NCI-H1436 (cell line): ENCODE measurements at places on chromosomes 2 and 18.

DNA sequence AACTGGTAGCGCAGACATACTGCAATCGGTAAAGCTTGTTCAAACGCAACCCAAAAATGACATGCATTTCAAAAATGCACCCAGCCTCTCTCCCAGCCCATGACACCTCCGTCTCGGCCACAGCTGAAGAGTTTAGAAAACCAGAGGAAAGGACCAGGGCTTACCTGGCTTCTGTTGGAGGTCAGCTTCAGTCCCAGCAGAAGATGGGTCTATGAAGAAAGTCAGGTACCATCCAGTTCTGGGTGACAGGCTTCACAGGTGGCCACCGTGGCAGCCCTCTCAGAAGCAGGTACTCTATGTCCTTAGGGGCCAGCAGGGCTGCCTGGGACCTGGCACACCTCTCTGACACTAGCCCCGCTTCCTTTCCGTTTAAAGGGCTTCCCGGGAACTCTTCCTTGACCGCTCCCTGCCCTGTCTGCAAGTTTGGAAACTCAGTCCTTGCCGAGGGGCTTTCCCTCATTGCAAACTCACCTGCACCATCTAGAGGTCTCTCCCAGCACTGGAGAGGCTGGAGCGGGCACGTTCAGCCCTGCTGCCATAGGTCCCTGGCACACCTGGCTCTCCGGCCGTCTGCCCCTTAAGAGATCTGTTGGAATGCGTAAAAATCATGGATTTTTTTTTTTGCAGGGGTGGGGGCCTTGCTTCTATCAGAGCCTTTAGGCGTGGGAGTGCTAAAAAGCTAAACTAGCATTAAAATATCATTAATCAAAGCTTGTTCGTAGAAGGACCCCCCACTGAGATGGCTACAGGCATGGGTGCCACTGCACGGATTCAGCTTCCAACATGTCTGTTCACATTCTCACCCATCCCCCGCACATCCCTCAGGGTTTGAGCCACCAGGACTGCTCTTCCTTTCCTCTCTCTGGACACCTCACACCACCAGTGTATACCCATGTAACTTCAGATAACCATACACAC lies at the start of gene EDAR:
Gene EDAR, minus strand, starts transcription at position 425 of the 918 bp plus-strand sequence. CDS start 58,206 bp downstream, outside the sequence.
- peak; percentile 4 for DNase-seq

DNA sequence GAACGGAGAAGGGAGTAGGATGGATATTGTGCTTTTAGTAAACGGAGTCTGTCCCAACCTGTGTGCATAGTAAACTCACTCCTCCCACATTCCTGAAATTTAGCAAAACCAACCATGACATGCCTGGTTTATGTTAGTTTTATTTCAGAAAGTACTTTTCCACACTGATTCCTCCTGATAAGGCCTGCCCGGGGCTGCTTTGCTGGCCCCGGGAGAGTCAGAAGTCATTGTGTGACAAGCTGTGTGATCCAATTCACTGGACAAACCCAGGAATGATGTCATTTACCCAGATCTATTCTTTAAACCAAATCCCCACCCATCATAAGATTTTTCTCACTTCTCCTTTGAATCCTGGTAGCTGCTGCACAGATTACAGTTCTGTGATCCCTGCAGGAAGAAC lies 109.0 kb downstream of the SETBP1 start:
- no peak for DNase-seq

GRCh38 chr18:62710417-62710816 lies 4.9 kb upstream of the PHLPP1 start:
- DNase-seq, result peak; percentile 87

GRCh38 chr18:72544092-72544886 lies at the start of gene CBLN2:
CBLN2 (minus strand) TSS chr18:72544342; CDS start chr18:72542160, 2,182 bp downstream.
- peak; percentile 84 for DNase-seq

DNA sequence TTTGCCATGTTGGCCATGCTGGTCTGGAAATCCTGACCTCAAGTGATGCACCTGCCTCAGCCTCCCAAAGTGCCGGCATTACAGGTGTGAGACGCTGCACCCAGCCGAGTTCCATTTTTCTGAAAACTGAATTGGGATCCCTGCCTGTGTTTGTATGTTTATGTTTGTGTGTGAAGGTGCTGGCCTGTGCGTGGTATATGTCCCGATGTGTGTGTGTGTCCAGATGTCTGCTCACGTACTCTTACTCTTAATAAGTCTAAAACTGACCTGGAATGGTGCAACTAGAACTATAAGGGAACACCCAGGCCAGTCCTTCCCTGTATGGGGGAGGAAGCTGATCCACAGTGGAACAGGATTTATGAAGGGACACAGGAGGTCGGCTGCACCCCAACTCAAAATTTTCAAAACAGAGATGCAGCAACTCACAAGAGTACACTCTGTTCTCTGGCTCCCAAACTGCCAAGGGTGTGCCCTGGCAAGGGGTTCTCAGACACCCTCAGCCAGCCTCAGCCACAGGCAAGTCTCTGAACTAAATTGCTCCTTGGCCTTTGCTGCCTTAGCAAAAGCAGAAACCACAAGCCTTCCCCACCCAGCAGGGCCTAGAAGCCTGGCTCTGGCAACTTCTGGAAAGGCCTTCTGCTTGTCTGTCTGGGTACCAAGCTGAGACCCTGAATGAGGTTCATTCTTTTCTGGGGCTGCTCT lies 36.5 kb downstream of the RHOB start:
- no peak for DNase-seq

DNA sequence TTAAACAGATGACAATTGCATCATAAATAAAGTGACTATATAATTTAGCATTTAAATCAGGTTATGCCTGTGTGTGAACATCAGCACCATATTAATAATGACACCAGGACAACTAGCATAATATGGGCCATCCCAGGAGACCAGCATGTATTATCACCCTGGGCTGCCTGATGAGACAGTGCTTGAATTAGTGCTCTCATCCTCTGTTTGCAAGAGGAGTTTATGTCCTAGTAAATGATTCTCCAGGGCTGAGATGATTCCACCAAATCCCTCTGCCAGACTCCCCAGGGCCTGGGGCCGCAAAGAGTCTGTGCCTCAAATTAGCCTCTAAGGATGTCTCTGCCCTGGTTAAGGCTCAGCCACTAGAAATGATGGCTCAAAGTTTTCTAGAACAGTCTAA lies 97.7 kb downstream of the SGPP2 start:
- no peak for DNase-seq

DNA sequence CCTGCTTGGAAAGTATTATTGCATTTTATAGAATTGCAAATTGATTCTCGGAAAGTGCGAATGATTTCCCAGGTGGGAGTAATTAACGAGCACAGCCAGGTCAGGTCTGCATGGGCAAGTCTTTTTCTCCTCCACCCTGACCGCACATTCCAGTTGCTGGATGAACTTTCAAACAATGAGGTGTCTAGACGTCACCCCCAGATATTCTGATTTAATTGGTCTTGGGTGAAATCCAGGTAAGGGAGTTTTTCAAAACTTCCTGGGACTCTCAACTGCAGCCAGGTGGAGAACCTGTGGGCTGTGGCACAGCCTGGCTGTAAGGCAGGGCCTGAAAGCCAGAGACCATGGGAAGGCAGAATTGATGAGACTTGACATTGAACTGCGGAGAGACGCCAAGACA lies 15.9 kb upstream of the RNF152 start:
- DNase-seq, result no peak

- DNase-seq, result no peak
These were observed 42.3 kb upstream of the LPIN2 start for GRCh38 chr18:3055186-3055728.

DNA sequence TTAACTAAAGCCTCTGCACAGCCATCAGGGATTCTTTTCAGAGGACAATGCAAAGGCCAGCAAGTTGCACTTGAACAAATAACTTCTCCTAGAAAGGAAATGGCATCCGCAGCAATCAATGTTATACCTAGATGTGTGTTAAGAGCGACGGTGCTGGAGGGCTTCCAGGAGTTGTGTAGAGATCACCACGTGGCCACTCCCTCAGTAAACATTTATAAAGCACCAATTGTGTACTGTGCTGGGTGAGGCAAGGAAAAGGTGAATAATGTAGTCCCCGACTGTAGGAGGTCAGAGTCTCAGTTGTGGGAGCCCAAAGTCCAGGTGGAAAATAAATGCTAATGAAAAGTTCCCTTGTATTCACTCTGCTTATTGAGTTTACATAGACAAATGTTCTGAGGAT lies 135.0 kb downstream of the ALK start:
- DNase-seq, result no peak

DNA sequence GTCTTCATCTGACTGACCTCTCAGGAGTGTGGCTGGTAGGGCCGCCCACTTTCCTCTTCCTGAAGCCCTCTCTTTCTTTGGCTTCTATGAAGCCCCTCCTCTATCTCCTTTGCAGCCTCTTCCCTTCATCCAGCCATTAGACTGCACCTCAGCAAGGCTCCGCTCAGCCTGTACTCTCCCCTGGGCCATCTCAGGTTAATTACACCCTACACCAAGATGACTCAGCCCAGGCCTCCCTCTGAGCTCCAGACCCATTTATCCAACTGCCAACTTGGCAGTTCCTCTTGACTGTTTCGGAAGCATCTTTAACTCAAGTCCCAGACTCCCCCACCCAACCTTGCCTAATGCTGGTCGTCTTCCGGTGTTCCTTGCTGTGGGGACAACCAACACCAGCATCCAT lies 5.8 kb upstream of the WNT6 start:
- peak; percentile 22 for DNase-seq

- DNase-seq, result no peak
These were observed 11.8 kb downstream of the GULP1 start for GRCh38 chr2:188303363-188304031.

- no peak for DNase-seq
These were observed 66.3 kb upstream of the XPO1 start for GRCh38 chr2:61604433-61604832.

GRCh38 chr2:74290466-74291217 lies 52.6 kb downstream of the SLC4A5 start:
- peak; percentile 18 for DNase-seq

- DNase-seq, result no peak
These were observed 1574.2 kb upstream of the PIK3C3 start for GRCh38 chr18:40380686-40381439.

DNA sequence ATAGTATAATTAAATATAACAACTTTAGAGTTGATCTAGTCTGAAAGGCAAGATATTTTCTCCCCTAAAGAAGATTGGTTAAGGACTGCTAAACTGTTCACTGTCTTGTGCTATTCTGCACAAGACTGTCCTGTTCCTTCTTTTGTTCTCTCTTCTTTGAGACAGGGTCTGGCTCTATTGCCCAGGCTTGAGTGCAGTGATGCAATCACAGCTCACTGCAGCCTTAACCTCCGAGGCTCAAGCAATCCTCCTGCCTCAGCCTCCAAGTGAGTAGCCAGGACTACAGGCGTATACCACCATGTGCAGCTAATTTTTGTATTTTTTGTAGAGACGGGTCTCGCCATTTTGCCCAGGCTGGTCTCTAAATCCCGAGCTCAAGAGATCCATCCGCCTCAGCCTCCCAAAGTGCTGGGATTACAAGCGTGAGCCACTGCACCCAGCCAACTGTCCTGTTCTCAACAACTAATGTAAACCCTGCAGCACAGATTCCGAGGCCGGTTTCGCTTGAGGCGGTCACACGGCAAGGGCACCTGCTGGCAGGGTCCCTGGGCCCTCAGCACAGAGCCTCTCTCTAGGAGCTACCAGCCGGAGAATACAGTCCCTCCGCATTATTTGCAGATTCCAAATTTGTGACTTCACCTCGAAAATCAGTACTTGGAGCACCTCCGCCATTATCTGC lies 16.4 kb downstream of the PXDN start:
- no peak for DNase-seq

DNA sequence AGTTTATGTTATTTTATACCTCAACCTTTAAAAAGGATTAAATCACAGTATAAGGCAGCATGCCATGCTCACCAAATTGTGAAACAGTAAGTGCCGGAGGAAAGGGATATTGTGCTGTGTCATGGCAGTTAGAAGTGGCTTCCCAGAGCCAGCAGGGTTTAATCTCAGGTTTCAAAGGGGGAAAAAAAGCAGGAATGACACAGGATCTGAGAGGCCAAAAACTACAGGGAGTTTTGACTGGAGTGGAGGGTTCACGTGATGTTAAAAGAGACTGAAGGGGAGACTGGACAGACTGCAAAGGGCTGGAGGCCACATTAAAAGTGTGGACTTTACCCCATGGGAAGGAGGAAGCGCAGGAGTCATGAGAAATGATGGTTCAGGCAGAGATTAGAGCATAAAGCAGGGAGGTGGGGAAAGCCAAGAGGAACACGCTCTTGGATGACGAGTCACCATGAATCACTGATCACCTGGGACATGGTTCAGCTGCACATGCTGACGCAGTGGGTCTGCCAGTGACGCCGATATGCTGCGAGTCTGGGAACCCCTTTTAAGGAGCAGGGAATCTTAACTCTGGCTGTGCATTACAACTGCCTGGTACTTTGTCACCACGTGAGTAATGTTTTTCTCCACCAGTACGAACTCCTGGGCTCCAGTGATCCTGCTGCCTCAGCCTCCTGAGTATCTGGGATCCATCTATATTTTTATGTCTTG lies 6.1 kb downstream of the CHMP1B start:
- DNase-seq, result no peak

DNA sequence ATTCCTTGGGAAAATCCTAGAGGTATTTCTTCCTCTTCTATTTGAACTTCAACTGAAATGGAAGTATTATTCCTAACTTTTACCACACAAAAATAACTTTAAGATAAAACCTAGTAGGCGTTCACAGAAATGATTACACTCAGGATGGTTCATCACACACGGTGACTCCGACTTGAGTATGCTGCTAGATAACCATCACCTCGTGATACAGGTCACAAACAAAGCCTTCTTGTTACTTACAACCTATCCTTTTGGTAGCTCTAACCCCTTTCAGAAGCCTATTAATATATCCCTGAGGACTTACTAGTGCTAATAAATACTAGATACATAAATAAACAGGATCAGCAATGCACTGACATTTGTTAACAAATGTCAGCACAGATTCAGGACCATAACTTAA lies 101.0 kb upstream of the DNER start:
- no peak for DNase-seq

- no peak for DNase-seq
These were observed 40.7 kb downstream of the CMPK2 start for GRCh38 chr2:6824962-6825361.

DNA sequence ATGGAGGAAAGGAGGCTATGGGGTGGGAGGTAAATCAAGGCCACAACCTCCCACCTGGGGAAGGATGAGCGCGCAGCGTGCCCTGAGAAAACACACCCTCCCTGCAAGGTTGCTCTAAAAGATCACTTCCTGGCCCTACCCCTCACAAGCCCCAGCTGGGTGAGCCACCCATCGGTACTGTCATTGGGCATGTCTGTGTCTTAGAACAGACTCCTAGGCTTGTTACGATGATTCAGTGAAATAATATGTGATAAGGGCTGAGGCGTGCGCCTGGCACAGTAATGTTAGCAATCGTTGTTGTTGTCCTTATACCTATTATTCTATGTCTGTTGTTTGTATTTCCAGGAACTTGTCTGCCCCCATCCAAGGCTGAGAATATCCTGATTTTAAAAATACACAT lies 175.1 kb downstream of the ZFP36L2 start:
- DNase-seq, result no peak

DNA sequence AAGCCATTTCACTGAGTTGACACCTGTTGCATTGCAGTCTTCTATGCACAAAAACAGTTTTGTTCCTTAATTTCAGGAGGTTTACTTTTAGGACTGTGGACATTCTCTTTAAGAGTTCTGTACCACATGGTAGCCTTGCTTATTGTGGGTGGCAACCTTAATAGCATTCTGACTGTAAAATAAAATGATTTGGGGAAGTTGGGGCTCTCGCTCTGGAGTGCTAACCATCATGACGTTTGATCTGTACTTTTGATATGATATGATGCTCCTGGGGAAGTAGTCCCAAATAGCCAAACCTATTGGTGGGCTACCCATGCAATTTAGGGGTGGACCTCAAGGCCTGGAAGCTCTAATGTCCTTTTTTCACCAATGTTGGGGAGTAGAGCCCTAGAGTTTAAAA lies 3.4 kb downstream of the CTLA4 start:
- no peak for DNase-seq

GRCh38 chr18:35933982-35934381 lies 38.5 kb upstream of the RMP24 start:
- DNase-seq, result no peak
